A549 treated with GW870086 at 1 μM for 4 hours (cell line): ENCODE measurements at places on chromosomes 3 and 15. TPM values are rescaled to one million over a fixed set of nuclear protein-coding genes. Genes with fewer than 3 reads are reported as not detected.

Gene DNAH12
- total RNA-seq = 0.05 to 0.16 TPM (median 0.08 TPM) in 3 of 5 replicates, not detected in the others

Gene SST
- total RNA-seq = not detected in 5 replicates

Gene PARP14
- 8.3 to 9.4 TPM (median 8.8 TPM) in 5 replicates for total RNA-seq

Gene SI
- not detected in 5 replicates for total RNA-seq

Gene CLDN11
- total RNA-seq = 0.17 to 0.32 TPM (median 0.28 TPM) in 4 of 5 replicates, not detected in the other

Gene SLC22A14
- total RNA-seq = not detected in 5 replicates

Gene CYP1A2
- 0.05 TPM in 1 of 5 replicates, not detected in the others for total RNA-seq

Gene NME9
- total RNA-seq = 0.09 TPM in 1 of 5 replicates, not detected in the others

Gene ACOX2
- total RNA-seq = 6.9 to 11.0 TPM (median 9.1 TPM) in 5 replicates

Gene TRAIP
- total RNA-seq = 9.2 to 14.6 TPM (median 12.7 TPM) in 5 replicates

Gene NR1I2
- total RNA-seq = not detected in 5 replicates
